Stimulated activated CD8-positive, alpha-beta memory T cell treated with anti-CD3 and anti-CD28 coated beads, Interleukin-12 subunit alpha, Interleukin-12 subunit beta, amount 100 ng/mL, for 4 hours (primary cell): ENCODE measurements at places on chromosomes 11 and 22.

- no peak for DNase-seq
Observed at GRCh38 chr11:1526785-1527184, 40.2 kb upstream of the MOB2 start.

DNA sequence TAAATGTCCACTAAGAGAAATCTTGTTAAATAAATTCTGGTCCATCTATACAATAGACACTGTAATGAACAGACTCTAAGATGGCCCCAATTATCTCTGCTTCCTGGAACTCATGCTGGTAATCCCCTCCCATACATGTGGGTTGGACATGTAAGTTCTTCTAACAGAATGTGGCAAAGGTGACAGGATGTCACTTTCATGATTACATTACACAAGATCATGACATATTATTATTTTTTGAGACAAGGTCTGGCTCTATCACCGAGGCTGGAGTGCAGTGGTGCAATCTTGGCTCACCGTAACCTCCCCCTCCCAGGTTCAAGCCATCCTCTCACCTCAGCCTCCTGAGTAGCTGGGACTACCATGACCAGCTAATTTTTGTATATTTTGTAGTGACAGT, 14.6 kb upstream of the NDUFC2 start:
- no peak for DNase-seq

- no peak for DNase-seq
Observed at GRCh38 chr22:20392983-20393704, 807 bp upstream of the ZNF74 start.

DNA sequence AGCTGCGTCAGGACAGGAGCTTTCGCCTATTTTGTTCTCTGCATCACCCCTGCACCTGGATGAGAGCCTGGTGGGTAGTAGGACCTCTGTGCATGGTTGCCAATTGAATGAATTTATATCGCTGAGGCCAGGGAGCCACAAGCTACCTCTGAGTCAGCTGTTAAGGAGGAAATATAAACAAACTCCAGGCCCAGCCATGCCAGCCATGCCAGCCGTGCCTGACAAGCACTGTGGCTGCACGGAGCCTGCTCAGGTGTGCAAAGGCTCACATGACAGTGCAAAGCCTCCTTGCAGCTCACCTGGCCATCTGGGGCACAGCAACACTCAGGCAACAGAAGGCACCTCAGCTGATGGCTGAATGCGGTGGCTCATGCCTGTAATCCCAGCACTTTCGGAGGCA, 33.7 kb upstream of the LINC01488 start:
- DNase-seq, result no peak

DNA sequence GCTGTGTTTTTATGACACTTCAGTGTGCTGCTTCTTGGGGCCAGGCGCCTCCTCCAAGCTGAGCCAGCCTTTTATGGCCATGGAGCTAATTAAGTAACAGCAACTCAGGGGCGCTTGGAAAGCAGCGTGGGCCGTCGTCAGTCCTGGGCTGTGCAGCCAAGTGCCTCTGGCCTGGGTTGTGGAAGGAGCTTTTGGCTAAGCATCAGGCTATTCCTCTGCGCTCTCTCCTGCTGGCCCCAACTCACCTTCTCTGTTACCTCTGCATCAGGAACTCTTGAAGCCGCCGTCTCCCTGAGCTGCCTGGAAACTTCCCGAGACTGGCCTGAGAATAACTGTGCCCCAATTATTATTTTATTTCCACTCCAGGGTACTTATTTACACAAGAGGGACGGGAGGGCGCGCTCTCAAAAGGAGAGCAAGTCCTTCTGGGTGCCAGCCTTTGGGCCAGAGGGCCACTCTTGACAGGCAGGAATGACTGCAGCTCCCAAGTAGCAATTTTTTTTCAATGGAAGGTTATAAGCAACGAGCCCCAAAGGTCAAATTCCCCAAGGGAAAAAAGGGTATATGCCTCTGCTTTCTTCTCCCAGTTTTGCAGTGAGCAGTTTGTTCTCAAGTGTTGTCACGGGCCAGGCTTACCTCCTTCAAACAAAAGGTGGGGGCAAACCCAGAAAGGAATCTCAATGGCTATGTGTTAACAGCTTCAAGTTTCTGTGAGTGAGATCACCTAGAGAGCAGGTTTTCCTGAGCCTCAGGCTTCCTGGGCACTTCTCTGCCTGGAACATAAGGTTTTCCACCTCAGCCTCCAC, 38.5 kb upstream of the NAV2 start:
- DNase-seq, result no peak

DNA sequence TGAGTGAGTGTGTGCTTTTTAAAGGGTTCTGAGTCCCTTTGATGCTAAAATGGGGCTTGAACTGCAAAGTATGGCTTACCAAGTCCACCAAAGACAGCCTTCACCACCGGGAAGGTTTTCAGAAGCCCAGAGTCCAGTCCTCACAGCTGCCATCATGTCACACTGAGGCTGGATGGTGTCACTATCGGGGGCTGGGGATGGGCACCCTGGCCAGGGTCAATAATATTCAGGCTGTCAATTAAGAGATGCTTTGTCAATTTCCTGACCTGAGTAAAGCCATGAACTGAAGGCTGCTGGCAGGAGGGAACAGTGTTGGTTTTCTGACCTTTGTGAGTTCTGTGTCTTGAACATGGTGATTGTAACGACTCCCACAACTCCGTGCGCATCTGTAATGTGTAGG, 373.0 kb upstream of the B3GAT1 start:
- no peak for DNase-seq

- DNase-seq, result no peak
Observed at GRCh38 chr11:19561011-19561410, 151.6 kb upstream of the NAV2 start.

GRCh38 chr22:25626624-25626990, 62.1 kb downstream of the GRK3 start:
- DNase-seq, result no peak

DNA sequence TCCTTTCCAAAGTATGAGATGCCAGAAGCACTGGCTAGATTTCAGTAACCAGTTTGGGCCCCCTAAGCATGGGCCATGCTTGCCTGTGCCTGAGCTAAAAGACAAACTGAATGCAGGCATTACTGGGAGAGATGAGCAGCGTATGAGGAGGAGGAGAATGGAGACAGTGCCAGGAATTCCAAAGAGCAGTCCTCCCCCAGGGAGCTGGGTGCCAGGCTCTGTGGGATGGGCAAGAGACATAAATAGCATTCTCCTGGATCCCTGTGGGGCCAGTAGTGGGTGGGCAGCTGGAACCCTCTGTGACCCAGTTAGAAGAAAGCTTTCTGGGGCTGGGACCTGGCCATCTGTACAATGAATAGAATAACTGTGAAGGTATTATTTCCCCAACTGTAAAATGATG, 235.6 kb downstream of the KCNA4 start:
- no peak for DNase-seq

GRCh38 chr11:125055107-125055715, 7.9 kb upstream of the SLC37A2 start:
- no peak for DNase-seq

DNA sequence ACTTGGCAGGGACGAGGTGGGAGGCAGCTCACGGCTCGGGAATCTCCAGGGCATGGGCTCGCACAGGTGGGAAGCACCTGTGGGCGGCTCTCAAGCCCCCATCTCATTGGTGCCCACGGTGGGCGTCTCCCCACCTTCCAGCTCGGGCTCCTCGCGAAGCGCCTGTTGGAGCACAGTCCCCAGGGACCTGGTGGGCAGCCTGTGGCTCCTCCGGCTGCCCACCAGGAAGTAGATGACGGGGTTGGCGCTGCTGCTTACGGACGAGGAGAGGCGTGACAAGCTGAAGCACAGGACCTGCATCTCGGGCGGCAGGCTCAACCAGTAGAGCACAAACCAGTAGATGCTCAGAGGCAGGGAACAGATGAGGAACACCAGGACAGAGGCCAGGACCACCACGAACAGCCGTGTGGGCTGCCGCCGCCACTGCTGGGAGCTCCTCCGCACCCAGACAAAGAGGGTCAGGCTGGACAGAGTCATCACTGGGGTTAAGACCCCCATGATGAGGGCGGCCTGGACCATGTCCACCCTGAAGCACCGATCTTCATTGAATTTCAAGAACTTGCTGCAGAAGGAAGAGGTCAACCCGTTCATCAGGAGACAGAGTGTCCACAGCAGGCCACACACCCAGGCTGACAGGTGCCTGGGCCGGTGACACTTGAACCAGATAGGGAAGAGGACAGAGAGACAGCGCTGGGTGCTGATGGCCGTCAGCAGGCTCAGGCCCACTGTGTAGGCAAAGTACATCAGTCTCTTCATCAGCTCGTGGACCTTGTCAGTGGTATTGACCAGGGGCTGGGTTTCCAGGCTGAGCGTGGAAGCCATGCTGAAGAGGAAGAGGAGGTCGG, 633 bp downstream of the MRGPRD start:
- DNase-seq, result no peak

- DNase-seq, result no peak
Observed at GRCh38 chr11:117559698-117560097, 232.0 kb downstream of the CEP164 start.
